ENCODE measurements at places on chromosomes 2 and 18.
A peak's percentile ranks its signal among the peaks of the same experiment; 100 is the strongest.

- no peak for DNase-seq
Observed at GRCh38 chr2:239329284-239329971, 71.4 kb downstream of the HDAC4 start.

- DNase-seq = no peak
Observed at GRCh38 chr2:113342650-113343049, 63.9 kb upstream of the PAX8 start.

- DNase-seq = no peak
Observed at GRCh38 chr2:847669-848068, 103.0 kb upstream of the SNTG2 start.

DNA sequence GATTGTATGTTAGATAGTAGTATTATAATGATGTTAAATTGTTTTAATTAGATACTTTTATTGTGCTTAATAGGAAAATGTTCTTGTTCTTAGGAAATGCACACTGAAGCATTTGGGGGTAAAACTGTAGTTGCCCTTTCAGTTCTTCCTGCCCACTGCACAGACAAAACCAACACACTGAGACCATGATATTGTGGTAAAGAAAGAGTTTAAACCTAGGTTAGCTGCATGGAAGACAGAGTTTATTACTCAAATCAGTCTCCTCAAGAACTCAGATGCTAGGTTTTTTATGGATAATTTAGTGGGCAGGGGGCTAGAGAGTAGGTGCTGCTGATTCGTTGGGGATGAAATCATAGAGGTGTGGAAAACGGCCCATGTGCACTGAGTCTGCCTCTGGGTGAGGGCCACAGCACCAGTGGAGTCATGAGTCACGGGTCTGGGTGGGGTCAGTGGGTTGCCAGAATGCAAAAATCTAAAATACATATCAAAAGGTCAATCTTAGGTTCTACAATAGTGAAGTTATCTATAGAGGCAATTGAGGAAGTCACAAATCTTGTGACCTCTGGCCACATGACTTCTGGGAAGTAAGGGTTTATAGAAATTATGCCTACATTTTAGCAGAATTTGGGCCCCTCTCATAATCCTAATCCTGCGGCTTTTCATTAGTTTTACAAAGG, 283.4 kb upstream of the FBXO11 start:
- DNase-seq = no peak

DNA sequence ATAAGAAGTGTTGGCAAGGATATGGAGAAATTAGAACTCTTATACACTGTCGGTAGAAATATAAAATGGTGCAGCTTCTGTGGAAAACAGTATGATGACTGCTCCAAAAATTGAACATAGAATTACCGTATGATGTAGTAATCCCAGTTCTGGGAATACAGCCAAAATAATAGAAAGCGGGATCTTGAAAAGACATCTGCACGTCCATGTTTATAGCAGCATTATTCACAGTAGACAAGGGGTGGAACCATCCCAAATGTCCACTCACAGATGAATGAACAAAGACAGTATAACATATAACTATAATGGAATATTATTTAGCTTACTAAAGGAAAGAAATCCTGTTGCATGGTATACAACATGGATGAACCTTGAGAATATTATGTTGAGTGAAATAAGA, 257.7 kb downstream of the TDRD15 start:
- no peak for DNase-seq

GRCh38 chr18:5424903-5425664, 118.7 kb downstream of the EPB41L3 start:
- no peak for DNase-seq

DNA sequence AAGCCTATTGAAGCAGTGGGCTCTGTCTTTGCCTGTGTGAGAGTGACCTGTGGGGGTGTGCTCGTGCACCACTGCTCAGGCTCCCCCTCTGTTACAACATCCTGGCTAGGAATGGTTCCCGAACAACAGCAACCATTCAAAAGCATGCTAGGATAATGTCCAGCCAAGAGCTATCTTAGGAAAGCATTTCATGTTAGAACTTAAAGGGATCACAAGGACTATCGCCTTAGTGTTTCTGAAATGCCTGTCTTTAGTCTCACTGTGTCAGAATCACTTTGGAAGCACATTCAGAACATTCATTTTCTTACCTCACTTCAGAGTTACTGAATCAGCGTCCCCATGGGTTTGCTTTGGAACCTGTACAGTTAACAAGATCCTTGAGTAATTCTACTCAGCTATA, 134.9 kb upstream of the DSEL start:
- no peak for DNase-seq

DNA sequence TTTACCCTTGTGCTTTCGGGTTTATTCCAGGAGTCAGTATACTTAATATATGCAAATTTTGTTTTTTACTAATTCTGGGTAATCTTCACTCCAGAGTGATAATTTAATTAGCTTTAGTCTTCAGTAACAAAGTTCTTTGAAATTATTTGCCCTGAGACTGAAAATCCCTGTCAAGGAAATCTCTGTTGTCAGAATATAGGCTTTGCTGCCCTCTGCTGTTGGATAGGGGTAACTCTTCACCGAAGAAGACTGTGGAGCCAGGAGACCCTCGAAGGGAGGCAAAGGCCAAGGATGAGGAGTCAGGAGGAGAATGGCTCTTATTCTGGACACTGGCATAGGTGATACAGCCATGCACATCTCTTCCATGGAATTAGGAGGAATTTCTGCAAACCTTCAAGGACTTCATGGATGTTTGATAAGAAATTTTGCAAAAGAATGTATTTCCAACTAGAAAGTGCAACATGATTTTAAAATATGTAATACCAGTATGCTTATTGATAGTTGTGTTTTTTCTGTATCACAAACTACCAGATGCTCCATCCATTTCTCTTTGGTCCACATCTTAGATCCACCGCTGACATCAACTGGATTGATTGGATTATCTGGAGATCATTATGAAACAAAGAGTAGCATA, 182.3 kb downstream of the RDH14 start:
- DNase-seq = peak; percentile 27

DNA sequence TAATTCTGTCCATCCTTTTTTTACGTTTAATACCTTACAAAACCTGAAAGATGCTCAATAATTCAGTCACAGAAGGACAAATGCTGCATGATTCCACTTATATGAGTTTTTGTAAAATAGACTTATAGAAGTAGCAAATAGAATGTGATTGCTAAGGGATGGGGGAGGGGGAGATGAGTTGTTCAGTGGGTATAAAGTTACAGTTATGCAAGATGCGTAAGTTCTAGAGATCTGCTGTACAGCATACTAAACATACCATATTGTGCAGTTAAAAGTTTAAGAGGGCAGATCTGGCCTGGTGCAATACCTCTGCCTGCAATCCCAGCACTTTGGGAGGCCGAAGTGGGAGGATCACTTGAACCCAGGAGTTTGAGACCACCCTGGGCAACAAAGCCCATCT, 78.8 kb downstream of the TET3 start:
- no peak for DNase-seq

DNA sequence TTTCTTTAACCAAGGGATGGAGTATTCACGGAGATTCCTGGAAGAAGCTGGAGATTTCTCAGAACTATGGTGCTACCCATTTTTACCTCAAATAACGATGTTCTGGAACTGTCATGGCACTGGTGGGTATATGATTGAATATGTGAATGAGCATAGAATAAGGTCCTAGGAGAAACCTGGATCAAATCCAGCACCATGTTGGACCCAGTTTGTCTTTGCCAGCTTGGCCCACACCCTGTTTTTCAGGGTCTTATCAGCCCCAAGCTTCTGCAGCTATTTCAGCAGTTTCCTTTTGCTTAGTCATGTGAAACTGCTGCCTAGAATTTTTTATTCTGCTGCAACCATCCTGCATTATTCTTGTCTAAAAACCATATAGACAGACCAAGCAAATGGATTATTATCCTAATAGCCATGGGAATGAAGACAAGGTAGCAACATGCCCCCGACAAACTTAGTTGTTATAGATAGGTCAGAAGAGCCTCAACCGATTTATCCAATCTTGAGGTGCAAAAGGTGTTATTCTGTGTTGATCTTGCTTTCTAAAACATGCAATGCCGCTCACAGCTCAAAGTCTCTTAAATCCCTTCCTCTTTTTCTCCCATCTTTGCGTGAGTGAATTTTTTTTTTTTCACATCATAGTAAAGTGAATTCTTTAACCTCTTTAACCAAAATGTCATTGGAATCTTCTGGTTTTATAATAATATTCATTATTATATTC, 133.6 kb downstream of the PRPF40A start:
- no peak for DNase-seq

GRCh38 chr2:84846741-84847142, 34.1 kb downstream of the TRABD2A start:
- no peak for DNase-seq

DNA sequence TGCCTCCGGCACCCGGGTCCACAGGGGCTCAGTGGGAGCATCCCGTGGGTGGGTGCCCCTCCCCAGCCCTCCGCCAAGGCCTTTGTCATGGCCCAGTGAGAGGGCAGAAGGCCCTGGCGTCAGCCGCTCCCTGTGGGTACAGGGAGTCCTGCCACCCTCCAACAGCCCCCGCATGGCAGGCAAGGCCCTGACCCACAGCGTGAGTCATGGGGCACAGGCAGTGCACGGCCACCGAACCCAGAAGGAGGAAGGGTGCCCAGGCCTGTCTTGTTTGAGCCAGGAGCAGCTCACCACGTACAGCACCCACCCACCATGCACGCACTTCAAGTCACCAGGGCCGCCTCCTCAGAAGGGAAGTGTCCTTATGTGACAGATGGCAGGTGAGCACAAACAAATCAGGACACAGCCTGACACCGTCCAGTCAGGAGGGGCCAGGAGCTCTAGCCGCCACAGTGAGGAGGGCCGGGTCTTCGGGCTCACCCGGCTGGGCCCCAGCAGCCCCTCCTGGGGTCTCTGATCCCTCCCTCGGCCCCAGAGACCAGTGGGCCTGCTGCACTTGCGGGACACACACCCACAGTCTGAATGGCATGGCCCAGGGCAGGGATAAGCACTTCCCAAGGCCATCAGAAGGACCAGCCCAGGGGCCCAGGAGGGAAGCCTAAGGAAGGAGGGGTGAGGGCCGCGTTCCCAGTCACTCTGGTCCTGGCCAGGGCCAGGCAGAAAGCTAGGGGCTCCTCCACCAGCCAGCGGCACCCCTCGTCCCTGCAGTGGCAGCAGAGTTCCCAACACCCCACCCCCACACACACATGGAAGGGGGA, 25.8 kb downstream of the BIN1 start:
- DNase-seq = peak; percentile 73

GRCh38 chr2:236101311-236101950, 66.8 kb downstream of the GBX2 start:
- no peak for DNase-seq

DNA sequence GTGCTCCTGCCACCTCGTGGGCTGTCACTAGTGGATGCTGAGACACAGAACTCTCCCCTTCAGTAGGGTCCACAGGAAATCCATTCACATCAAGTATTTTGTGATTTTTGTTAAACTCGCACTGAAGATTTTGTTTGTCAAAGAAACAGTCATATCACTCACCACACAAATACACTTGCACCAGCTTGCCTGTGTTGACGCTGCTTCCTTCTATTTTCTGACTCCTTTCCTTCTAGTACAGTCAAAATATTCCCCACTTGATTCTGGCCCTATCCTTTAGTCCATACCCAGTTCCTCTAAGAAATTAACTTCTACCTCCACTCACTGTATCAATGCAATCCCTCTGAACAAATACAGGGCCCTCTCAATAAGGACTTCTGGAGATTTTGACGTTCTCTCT, 213.2 kb upstream of the ARL4C start:
- no peak for DNase-seq

GRCh38 chr2:189530965-189531637, 49.5 kb downstream of the SLC40A1 start:
- no peak for DNase-seq

- DNase-seq = no peak
Observed at GRCh38 chr2:69801745-69802290, 27.6 kb upstream of the GMCL1 start.

DNA sequence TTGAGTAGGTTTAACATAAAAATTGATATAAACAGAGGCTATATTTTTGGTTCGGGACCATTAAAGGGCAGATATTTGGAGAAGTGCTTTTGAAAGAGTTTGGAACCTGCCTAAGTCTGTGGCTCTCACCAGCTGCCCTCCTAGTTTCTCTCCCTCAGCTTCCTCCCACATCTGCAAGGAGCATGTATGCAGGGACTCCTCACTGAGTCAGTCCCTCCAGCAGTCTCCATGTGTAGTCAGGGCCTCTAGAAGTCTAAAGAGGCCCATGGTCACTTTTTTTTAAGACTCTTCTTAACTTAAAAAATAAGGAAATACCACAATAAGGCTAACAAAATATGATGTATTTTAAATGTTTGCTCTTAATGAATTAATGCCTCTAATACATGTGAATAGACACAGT, 220.0 kb upstream of the TANK start:
- no peak for DNase-seq

DNA sequence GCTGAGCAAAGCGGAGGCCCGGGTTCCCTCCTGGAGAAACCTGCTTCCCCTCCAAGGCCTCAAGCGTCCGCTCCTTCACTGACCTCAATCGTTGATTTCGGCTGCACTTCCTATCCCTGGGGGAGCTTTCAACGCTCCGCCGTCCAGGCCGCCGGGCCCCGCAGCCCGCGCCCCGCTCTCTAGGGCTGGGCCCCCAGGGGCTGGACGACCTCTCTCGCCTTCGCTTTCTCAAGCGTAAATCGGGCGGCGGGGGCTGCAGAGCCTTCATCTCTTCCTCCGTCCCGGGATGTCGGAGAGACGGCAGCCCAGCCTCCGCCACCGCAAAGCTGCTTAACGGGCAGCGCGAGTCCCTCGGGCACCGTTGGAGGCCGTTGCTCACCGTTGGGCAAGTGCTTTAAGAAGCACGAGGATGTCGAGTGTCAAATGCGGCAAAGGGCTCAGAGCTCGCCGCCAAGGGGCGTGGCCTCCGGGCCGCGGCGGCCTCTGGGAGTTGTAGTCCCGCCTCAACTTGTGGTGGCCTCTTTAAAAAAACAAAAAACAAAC, 8.5 kb downstream of the HES6 start:
- peak; percentile 82 for DNase-seq

GRCh38 chr2:12164689-12165088, 418.3 kb downstream of the LPIN1 start:
- DNase-seq = no peak

GRCh38 chr2:197538412-197538811, 22.5 kb downstream of the MOB4 start:
- DNase-seq = no peak

GRCh38 chr2:238696331-238696730, 151.6 kb upstream of the TWIST2 start:
- no peak for DNase-seq

DNA sequence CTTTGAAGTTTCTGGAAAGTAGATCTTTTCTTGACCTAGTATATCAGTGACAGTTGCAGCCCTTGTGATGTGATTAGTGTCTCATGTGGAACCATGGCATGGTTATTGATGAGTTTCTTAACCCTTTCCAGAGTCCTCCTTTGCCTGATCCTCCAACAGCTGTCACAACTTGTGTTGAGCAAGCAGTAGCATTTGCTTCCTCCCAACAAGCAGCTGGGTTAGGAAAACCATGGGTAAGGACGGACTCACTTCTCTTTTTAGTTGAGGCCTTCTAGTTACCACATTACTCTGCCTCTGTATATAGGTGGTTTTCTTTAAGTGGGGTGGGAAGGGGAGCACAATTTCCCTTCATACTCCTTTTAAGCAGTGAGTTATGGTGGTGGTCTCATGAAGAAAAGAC, 96.3 kb downstream of the XRCC5 start:
- DNase-seq = no peak

GRCh38 chr2:190767821-190768220, 112.8 kb upstream of the GLS start:
- DNase-seq = no peak

- DNase-seq = no peak
Observed at GRCh38 chr2:107062599-107063220, 176.7 kb upstream of the ST6GAL2 start.
